Kidney epithelial cell (primary cell): ENCODE measurements at places on chromosomes 2 and 18.

DNA sequence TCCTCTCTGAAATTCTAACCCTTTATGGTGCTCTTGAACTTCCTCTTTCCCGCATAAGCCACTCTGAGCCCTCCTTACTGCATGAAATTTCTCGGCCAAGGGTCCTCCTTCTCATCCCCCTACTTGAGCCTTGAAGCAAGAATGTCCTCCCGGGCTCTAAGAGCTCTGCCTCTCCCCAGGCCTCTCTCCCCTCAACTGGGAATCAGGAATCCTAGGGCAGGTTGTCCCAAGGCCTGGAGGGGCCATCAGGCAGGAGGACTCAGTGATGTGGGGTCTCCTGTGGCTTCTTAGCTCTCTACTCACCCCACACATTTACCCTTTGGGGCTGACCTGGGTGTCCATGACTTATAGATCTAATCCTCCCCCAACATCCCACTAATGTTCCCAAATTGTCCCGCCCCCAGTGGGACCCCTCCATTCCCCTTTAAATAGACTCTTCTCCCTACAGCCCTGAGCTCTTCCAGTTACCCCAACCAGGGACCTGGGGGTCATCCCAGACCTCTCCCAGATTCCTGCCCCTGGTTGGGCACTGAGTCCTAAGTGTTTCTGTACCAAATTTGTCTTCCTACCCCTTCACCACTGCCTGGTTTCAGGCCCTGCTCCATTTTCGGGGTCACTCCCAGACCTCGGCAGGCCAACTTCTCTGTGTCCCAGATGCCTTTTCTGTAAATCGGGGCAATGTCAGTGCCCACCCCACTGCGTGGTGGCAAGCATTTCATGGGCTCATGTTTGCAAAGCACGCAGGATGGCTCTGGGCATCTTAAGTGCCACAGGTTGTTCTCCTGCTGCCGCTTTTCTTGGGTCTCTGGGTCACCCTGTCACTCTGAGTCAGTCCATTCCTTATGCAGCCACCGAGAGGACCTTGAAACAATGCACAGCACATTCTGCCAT lies 171.2 kb downstream of the ASB1 start:
- no peak for DNase-seq

DNA sequence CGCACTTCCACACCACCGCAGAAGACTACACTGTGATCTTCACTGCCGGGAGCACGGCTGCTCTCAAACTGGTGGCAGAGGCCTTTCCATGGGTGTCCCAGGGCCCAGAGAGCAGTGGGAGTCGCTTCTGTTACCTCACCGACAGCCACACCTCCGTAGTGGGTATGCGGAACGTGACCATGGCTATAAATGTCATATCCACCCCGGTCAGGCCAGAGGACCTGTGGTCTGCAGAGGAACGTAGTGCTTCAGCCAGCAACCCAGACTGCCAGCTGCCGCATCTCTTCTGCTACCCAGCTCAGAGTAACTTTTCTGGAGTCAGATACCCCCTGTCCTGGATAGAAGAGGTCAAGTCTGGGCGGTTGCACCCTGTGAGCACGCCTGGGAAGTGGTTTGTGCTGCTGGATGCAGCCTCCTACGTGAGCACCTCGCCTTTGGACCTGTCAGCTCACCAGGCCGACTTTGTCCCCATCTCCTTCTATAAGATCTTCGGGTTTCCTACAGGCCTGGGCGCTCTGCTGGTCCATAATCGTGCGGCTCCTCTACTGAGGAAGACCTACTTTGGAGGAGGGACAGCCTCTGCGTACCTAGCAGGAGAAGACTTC lies 12.5 kb downstream of the MOCOS start:
- no peak for DNase-seq

GRCh38 chr2:60463249-60463648 lies 90.2 kb downstream of the BCL11A start:
- no peak for DNase-seq

- no peak for DNase-seq
Observed at GRCh38 chr18:45596036-45596435, 19.2 kb upstream of the SLC14A2 start.

DNA sequence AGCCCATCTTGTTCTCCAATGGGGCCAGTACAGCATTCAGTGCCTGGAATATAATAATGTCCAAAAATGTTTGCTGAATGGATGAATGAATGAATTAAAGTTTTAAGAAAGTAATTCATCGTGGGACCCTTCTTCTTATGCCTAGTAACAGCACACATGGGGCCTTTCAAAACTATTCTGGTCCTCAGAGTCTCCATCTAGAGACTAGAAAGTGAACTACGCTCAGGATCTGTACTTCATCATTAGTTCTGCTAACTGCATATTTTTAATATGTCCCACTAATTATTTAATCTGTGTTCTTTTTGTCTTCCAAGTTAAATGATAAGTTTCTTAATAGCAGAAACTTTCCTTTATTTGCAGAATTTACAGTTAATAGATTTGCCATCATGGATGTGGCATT lies 172.5 kb downstream of the SMAD2 start:
- no peak for DNase-seq

DNA sequence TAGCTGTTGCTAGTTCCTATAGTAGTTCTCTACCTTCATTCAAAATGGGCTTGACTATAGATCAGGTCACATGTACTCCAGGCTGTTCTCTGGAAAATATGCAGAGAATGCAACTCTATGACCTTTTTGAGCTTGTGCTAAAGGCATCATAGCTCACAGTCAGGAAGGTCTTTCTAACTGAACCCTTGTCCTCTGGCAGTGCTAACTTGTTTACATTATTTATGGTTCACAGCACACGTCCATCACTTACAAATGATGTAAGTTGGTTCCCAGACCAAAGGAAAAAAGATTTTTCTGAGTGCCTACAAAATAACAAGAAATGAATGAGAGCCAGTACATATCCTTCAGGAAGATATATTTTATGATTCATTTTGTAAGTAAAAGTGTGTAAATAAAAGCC lies 236.1 kb downstream of the GCA start:
- DNase-seq: no peak

DNA sequence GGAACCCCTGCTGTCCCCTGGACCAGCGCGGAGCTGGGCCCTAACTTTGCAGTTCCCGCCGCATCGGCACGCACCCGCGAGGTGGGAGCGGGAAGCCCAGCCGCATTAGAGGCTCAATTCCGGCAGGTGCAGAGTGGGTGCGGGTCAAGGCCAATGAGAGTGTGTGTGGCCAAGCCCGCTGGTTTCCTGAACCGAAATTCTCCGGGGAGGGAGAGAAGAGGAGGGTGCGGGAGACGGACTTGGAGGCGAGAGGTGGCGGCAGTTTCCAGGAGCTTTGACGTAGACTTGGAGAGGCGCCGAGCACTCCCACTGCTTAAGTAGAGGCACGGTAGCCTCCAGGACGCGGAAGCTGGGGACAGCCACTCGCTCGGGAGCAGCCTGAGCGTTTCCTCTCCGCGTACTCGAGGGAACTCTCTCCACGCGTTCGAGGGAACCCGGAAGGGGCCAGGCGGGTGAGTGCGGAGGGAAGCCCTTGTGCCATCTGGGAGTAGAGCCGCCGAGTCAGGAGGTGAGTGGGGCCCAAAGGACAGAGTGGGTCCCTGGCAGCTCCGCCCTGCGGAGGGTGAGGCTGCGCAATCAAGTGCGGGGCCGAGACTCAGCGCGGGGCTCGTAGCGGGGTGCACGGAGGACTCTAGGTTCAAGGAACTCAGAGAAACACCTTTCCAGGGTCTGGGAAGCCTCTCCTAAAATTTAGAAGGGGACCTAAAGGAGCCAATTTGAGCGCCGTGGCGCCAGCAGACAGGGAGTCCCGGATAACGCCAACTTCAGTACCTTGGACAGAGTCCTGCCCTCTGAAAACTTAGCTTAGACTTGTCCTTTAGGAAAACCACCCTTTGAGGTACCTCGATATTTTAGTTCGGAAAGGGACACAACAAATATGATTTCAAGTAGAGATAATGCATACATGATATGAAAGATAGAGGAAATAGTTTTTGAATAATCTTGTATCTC lies at the start of gene FAM237A:
FAM237A (plus strand) TSS at position 413 of the 951 bp plus-strand sequence. CDS start 1,750 bp downstream, outside the sequence.
- peak; percentile 25 for DNase-seq

GRCh38 chr2:24672589-24672988 lies 120.6 kb downstream of the PTRHD1 start:
- no peak for DNase-seq

- DNase-seq: no peak
Observed at GRCh38 chr2:233202531-233202944, 48.9 kb upstream of the ATG16L1 start.

DNA sequence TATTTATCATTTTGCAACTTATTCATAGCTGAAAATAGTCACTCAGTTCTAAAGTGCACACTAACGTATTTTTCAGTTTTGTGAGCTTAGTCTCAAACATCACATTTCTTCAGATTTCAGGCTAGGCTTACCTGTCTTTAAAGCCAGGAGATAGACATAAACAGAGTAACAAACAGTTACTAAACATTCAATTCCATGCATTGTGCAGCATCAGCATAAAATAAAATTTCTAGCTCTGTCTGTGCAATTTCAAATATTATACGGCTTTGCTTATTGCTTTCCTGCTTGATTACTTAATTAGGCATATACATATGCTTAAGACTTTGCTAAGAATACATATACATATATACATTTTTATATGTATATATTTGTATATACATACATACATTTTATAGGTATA lies 637.0 kb downstream of the NR4A2 start:
- DNase-seq: no peak

- DNase-seq: no peak
Observed at GRCh38 chr2:121288454-121289231, 3.6 kb upstream of the TFCP2L1 start.
